Stimulated activated CD8-positive, alpha-beta memory T cell treated with anti-CD3 and anti-CD28 coated beads, Interleukin-4, amount 100 ng/mL, for 1 hour (primary cell): ENCODE measurements at places on chromosomes 1 and 21.

GRCh38 chr1:229664133-229664689, 38.2 kb downstream of the URB2 start:
- DNase-seq = peak; percentile 38

DNA sequence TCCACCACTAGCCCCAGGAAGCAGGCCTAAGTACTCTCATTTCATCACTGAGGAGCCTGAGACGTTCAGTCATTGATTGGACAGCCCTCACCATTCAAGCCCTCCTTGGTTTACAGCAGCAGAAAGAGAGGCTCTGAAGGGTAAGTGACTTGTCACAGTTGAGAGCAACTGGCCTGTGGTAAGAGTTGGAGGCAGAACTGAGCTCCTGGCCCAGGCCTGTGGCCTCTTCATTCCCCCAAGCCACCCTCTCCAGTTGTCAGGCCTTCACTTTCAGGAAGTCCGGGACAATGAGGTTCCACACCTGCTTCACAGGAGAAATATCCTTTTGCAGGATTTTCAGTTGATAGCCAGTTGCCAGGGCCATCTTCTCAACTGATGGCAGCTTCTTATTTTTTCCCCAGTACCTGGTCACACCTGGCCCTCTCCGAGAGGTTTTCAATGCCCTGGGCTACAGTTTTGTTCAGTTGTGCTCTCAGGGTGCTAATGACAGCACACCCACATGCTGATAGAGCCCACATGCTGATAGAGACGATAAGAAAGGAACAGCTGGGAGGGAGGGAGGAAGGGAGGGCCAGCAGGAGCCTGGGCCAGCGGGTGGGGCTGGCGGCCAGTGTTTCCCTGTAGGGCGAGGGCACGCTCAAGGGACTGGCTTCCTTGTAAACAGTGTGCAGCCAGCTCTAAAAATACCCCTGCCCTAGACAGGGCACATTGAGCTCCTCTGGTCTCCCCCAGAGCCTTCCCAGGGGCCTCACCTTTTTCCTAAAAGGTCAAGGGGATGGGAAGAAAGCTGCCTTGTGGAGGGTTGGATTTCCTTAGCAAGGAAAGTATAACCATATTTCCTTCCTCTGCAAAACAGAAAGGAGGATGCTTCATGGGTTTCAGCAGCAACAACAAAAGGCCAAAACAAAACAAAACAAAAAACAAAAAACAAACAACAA, 112.7 kb upstream of the JUN start:
- DNase-seq = no peak

DNA sequence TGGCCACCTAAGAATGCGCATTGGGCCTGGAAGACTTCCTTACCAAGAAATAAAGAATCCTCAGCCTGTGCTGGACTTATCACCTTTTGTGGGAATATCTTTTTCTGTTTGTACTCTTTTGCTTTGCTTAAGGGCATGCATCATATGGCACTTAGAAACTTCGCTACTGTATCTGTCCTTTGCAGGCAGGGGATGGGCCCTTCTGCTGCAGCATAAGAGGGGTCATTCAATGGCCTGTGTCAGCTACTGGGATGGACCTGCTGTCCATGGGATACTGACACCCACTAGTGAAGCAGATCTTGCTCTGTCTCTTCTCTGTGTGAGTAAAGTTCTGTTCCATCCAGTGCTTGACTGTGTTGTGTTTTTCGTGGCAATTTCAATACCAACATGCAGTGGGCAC, 239.0 kb upstream of the JUN start:
- no peak for DNase-seq

DNA sequence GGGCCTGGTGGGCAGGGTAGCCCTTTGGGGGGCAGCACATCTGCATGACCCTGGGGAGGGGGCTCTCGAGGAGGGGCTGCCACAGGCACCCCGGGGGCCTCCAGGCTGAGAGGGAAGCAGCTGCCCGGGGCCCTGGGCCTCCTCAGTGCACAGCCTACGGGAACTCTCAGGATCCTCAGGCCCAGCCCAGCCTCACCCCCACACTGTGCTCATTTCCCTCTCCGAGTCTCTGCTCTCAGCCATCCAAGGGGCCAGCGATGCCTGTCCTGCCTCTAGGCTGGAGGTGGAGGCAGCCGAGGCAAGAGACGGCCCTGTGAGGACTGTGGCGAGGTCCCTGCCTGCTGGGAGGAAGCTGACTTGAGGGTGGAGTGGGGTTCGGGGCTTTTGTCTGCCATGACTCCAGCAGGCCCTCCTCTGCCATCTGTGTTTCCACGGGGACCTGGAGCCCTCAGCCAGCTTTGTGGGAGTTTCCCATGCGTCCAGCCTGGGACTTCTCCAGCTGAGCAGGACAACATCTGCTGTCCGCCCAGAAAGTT, 7.2 kb upstream of the PLEKHG5 start:
- no peak for DNase-seq

DNA sequence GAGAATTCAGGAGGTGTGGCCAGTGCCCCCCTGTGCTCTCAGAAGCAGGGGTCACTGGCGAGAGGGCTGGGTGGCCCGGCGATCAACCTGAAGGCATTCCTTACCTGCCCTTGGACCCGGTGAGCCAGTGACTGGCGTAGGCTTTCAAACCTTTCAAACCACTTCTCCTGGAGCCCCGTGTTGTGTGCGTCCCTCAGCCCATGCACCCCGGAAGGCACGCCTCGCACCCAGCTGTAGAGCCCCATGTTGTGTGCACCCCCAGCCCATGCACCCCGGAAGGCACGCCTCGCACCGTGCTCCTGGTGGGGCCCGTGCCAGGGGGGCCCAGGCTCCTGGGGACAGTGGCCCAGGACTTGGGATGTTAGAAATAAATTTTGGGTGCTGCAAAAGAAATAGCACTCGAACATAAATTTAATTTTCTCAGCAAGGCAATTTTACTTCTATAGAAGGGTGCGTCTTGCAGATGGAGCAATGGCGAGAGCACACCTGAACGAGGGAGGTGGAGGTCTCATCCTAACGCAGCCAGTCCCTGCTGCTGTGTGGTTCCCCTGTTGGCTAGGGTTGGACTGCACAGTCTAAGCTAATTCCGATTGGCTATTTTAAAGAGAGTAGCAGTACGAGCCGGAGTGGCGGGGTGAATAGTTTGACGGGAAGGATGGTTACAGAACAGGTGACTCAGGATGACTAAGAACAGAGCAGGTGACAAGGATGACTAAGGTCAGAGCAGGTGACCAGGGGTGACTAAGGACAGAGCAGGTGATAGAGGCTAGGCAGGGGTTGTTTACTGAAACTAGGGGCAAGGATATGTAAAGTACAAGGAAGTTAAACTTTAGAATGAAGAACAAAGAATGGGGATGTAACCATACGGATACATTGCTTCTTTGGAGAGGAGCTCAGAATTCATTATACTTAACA, 47.4 kb downstream of the PRKCZ start:
- no peak for DNase-seq

- DNase-seq = no peak
Measured at GRCh38 chr1:199751962-199752687, 275.4 kb upstream of the NR5A2 start.

DNA sequence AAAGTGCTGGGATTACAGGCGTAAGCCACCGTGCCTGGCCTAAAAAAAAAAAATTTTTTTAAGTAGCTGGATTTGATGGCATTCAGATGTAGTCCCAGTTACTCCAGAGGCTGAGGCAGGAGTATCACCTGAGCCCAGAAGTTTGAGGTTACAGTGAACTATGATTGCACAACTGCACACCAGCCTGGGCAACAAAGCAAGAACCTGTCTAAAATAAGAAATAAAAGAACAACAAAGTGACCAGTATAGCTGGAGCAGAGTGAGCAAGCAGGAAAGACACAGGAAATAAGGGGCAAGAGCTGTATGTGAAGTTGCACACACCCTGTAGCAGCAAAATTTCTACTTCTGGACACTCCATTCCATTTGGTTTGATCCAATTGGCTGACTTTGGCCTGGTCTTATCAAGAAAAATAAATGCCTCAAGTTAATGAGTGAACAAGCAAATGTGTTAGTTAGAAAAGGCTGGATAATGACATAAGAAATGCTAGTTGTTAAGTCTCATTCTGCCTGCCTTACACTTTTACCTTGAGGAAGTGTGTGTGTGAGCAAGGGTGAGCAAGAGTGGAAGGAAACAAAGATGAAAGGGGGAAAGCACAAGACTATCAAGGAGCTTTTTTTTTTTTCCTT, 7.9 kb downstream of the ATP5IF1 start:
- no peak for DNase-seq

- no peak for DNase-seq
Measured at GRCh38 chr1:241749041-241749944, 97.2 kb downstream of the WDR64 start.
